ENCODE measurements at places on chromosomes 5 and 9. TPM values are rescaled to one million over a fixed set of nuclear protein-coding genes. Genes with fewer than 3 reads are reported as not detected.

GRCh38 chr5:151532416-151532815 lies 58.7 kb downstream of the FAT2 start:
- no peak for DNase-seq

DNA sequence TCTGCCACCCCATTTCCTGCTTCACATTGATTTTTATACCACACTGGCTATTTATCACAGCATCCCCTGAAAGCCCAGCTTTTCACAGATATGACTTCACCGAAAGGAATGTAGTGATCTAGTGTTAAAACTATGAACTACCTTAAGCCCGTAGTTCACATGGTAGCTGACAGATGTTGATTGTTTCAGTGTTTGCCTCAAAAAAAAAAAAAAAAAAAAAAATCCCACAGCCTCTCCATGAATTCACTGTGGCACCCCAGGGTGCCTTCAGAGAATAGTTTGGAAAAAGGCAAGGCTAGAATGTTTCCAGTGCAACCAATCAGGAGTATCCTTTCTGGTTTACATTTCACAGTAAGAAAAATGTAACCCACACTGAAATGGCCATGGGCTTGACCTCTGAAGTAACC lies 37.1 kb downstream of the GLIS3 start:
- peak; percentile 98 for DNase-seq

DNA sequence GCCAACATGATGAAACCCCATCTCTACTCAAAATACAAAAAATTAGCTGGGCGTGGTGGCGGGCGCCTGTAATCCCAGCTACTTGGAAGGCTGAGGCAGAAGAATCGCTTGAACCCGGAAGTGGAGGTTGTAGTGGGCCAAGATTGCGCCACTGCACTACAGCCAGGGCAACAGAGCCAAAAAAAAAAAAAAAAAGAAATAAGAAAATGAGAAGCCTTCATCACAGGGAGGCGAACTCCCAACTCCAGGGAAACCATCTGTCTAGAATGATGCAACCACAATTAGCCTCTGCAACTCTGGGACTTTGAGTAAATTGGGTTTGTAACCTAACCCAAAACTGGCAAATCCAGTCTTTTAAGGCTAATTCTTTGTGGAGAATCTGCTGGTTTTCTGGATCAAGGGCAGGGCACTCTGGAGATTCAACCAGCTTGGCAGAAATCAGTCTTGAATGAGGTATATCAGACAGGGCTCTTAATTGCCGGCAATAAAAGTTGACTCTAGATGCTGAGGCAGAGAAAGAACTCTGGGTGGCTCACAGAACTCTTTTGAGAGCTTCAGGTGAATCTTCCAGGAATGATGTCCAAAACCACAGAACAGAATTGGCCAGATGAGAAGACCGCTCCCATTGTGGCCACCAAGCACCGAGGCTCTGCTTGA lies 9.9 kb downstream of the S100Z start:
- DNase-seq, result no peak

Gene PCAT7
- total RNA-seq, result 1.0 TPM

Gene HTR1A
- total RNA-seq, result 0.35 TPM

Gene HAND1
- not detected for total RNA-seq

- no peak for DNase-seq
These were observed 91.1 kb downstream of the ZNF608 start for GRCh38 chr5:124655251-124655917.

DNA sequence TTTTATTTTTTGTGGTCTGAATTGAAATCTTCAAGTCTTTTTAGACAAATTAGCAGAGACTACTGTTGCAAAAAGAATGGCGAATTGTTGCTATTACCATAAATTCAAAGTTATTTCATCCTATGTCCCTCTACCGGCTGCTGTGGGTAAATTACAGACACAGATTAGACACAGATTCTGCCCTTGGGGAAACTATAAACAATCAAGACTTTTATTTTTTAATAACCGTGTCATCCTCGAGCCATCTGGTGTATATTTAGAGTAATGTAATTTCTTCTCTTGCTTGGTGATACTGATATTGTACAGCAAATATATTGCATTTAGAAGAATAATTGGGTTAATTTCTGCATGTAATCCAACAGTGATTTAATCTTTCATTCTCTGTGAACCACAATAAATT lies 228.0 kb upstream of the ADAMTSL1 start:
- DNase-seq, result no peak

DNA sequence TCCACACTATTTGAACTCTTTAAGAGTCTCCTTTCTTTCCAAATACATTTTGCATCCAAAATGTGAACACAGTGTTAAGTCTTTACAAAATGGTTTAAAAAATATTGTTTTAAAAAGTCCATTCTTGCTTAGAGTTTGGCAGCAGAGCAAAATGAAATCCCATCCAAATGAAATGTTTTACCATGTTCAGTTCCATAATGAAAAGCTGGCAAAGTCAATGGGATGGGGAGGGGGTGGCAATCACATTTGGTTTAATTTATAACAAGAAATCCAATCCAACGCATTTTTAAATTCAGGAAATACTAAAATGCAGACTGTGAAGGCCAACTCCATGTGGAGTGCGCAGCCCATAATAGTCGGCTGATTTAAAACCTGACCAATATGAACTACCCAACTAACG lies 39.4 kb downstream of the MRPL36 start:
- DNase-seq, result no peak

Gene PRLR
- 0.35 TPM for total RNA-seq

GRCh38 chr9:98045234-98046179 lies 11.0 kb upstream of the NANS start:
- DNase-seq, result no peak

DNA sequence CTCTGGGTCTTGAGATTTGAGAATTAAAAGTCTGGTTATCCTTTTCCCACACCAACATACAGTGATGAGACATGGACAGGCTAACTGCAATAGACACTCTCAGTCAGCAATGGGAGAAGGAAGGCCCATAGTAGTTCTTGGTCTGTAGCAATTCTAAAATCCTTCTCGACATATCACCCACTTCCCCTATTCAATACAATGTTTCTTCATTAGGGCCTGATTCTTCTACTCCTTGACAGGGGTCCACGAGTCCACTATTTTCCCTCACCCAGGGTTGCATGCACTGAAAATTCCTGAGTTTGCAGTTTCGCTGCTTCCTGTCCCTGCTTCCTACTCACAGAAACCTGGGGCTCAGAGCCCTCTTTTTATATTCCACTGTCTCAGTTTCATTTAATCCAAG lies 402.8 kb downstream of the MAT2B start:
- DNase-seq, result no peak

Gene STC2
- 41.0 TPM for total RNA-seq

Data from renal cortical epithelial cell (primary cell).